ENCODE measurements at places on chromosomes 5 and 9.

DNA sequence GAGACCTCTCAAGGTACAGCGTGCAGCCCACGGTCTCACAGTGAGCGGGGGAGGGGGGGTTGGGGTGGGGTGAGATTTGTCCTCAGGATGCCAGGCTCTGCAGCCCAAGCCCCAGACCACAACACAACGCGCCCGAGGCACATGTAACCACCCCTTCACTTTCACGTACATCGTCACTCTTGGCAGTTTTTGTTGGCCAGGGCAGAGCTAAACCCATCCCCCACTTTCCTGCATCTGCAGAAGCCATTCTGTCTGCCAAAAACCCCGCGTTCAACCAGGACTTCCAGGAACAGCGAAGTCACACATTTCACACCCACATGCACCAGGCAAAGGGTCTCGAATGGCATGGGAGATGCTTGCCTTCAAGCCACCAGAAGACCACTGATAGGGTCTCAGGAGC, 9.4 kb upstream of the SMIM23 start:
- no peak for DNase-seq
- no peak overlapping the region for H3K27ac ChIP-seq
- no peaks in the 10 kb centered on the region for H3K4me1 ChIP-seq
- H3K27me3 ChIP-seq, result no peaks in the 10 kb centered on the region

DNA sequence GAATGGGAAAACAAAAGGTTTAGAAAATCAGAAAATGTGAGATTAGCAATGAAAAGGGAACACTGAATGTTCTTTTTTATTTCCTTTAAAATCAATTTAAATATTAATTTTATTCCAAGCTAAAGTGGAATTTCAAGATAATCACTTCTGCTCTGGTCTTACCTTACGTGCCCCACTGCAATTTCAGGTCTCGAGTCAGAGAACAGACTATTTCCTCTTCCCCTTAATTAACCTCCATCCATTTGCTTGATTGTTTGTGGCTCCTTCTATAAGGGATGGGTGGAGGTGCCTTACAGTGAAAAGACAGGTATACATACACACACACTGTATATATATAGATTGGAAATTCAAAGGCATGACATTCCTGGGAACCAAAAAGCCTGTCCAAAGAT, 137.1 kb downstream of the SUSD1 start:
- H3K27ac ChIP-seq, result no peak overlapping the region
- no peaks in the 10 kb centered on the region for H3K4me1 ChIP-seq
- H3K4me3 ChIP-seq, result no peak overlapping the region
- H3K36me3 ChIP-seq, result peaks cover 3% of the 10 kb centered on the region
- H3K27me3 ChIP-seq, result no peaks in the 10 kb centered on the region

- DNase-seq, result no peak
- peaks cover 31% of the 10 kb centered on the region for H3K36me3 ChIP-seq
These were observed 13.2 kb downstream of the MRPL41 start for GRCh38 chr9:137564817-137565411.

DNA sequence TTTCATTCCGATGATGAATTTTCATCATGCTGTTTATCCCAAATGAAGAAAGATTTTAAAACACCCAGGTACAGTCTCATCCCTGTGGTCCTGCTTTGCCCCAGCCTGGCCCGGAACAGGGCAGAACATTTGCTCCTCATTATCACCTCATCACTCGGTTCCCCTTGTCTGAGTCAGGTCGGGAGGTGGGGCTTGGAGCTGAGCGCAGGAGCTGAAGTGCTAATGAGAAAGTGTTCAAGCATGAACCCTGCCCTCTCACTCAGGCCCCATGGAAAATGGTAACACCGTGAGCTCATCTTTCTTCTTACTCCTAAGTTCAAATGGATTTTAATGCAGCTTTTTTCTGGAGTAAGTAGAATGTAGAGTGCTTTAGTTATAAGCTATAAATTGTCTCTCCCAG, 466.2 kb downstream of the KDM4C start:
- no peak for DNase-seq
- H3K27me3 ChIP-seq, result peaks cover 3% of the 10 kb centered on the region
- H3K4me3 ChIP-seq, result no peak overlapping the region
- no peaks in the 10 kb centered on the region for H3K36me3 ChIP-seq

DNA sequence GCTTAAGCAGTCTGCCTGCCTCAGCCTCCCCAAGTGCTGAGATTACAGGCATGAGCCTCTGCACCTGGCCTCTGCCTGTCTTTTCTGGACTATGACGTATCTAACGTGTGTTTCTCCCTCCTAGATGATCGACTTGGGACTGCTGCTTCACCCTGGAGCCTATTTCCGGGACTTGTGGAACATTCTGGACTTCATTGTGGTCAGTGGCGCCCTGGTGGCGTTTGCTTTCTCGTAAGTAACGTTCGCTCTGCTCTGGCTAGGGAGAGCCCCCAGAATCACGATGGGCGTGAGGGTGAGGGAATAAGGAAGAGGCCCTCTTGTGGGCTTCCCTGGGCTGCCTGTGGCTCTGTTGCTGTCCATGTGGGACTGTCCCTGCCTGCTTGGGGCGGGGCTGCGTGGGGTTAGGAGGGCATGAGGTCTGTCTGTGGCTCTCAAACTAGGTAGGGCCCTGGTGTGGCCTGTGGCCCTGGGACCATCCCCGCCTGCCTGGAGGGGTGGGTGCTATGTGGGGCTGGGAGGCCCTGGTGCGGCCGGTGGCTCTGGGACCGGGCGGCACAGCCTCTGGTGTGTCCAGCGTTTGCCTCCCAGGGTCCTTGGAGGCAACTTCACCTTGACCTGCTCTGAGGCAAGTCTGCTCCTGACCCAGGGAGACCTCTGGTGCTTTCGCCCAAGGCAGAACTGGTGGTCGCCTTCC, 171.7 kb downstream of the CACNA1B start:
- no peak overlapping the region for H3K27ac ChIP-seq
- DNase-seq, result peak; percentile 60
- H3K27me3 ChIP-seq, result peaks cover 22% of the 10 kb centered on the region
- no peak overlapping the region for H3K4me3 ChIP-seq
- H3K4me1 ChIP-seq, result no peaks in the 10 kb centered on the region
- H3K36me3 ChIP-seq, result no peaks in the 10 kb centered on the region

DNA sequence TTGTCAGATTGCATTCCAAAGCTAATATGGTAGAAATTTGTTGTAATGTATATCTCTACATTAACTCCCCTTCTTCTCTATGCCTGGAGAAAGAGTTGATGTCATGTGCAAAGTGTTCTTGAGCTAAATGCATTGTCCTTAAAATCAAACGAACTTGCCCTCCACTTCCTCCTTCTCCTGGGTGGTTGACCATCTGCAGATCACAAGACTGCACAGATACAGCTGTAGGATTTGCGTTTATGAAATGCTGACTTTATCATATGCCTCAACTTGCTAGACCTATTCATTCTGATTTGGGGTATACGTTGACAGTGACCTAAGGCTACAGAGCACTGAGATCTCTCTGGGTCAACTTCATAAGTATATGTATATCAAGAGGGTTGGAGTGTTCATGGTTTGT, 8.3 kb downstream of the TRIM32 start:
- no peaks in the 10 kb centered on the region for H3K27me3 ChIP-seq
- H3K4me3 ChIP-seq, result no peak overlapping the region
- H3K27ac ChIP-seq, result no peak overlapping the region

DNA sequence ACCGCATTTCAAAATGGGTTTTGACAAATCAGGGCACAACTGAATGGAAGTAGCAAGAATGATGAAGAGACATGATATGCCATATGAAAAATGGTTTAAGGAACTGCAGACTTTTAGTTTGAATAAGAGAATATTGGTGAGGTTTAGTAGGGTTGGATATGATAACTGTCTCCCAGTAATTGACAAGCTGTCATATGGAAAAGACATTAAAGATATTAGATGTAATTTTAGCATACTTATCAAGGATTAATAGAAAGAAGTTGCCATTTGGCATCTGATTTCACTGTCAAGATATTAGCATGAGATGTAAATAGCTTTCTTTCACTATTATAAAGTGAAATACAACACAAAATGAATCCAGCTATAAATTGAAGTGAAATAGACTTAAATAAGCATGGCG, 169.0 kb upstream of the MPDZ start:
- no peaks in the 10 kb centered on the region for H3K27me3 ChIP-seq
- peaks cover 41% of the 10 kb centered on the region for H3K4me1 ChIP-seq
- H3K36me3 ChIP-seq, result no peaks in the 10 kb centered on the region
- H3K27ac ChIP-seq, result no peak overlapping the region
- H3K4me3 ChIP-seq, result no peak overlapping the region

DNA sequence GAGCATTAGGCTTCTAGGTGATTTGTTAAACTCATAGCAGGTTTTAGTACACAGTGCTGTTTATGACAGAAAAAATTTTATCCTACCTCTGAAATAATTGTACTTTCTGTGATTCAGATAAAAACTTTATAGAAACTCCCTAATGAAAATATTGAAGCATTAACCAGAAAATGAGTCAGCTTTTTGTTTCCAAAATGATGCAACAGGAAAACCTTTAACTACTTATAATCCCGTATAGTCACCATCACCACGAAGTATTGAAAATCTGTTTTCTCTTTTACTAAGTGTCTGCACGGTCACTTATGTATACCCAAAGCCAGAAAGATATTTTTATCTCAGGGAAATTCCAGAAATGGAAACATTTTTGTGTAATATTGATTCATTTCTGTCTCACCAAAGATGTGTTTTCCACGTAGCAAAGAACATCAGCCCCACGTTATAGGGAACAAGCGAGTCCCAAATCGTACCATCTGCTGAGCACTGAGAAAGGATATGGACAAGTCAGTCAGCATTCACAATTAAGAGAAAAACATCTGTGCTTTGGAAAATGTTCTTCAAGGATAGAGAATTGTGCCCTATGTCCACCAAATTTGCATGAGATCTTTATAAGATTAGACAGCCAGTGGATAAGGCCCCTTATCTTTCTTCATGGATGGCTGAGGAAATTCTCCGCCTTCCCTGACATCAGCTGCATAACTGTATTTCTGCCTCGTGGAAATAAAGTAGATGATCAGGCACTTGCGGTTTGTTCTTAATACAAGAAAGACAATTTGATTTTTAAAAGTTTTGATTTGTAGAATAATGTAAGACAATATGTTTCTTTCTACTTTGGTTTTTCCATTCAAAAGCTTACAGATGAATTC, 41.9 kb downstream of the TNFAIP8 start:
- peak overlapping the region; percentile 74 for H3K27ac ChIP-seq
- H3K4me3 ChIP-seq, result no peak overlapping the region
- H3K27me3 ChIP-seq, result no peaks in the 10 kb centered on the region
- no peaks in the 10 kb centered on the region for H3K36me3 ChIP-seq

- no peaks in the 10 kb centered on the region for H3K4me1 ChIP-seq
- no peak overlapping the region for H3K4me3 ChIP-seq
- no peaks in the 10 kb centered on the region for H3K36me3 ChIP-seq
- no peak overlapping the region for H3K27ac ChIP-seq
These were observed 17.9 kb upstream of the GPX8 start for GRCh38 chr5:55141945-55142690.

DNA sequence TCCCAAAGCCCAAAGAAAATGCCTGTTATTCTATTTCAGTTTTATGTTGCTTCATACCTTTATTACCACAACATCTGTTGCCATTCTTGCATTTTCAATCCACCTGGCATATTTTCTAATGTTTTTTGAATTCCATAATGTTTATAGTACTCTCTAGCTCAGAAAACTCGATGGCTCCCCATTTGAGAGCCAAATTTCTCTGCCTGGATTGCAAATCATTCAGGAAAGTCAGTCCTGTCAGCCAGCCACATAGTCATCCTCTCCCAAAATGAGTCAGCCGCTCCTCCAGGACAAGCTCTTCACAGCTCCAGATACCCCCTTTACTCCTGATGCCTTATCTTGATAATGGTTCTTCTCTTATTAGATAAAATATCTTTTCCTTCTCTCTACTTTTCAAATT, 78.2 kb upstream of the ADCY2 start:
- H3K27me3 ChIP-seq, result no peaks in the 10 kb centered on the region
- H3K4me1 ChIP-seq, result peaks cover 2% of the 10 kb centered on the region
- H3K4me3 ChIP-seq, result no peak overlapping the region
- DNase-seq, result no peak
- H3K36me3 ChIP-seq, result no peaks in the 10 kb centered on the region
- no peak overlapping the region for H3K27ac ChIP-seq

DNA sequence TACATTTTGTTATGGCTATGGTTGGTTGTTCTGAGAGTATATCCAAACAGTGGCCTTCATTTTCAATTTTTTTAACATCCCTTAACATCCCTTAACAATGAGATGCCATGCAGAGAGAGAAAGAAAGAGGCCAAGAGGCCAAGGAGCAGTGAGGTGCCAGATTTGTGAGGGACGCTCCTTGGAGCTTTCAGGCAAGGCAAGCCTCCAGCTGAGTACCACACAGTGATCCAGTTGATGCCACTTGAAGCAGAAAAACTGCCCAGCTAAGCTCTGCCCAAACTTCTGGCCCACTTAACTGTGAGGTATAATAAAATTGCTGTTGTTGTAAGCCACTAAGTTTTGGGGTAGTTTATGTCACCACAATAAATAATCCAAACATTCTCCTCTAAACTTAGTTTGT, 22.6 kb upstream of the EMB start:
- no peaks in the 10 kb centered on the region for H3K4me1 ChIP-seq
- no peak overlapping the region for H3K27ac ChIP-seq
- DNase-seq, result no peak
- H3K27me3 ChIP-seq, result no peaks in the 10 kb centered on the region

DNA sequence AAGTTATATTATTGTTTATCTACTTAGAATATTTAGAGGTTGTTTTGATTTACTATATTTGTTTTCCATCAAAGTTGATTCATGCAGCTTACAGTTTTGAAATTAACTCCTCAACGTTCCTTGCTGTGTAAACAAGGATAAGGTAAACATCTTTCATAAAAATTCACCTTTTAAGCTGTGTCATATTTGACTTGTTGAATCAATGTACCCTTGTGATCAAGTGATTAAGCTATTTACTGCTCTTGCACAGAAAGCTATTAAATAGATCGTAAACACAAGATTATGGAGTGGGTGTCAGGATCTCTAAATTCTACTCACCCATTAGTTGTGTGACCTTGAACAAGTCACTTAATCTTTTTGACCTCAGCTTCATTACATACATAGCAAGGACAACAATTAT, 2054.0 kb upstream of the NUDT12 start:
- no peak overlapping the region for H3K27ac ChIP-seq
- no peak for DNase-seq
- H3K4me1 ChIP-seq, result no peaks in the 10 kb centered on the region
- H3K27me3 ChIP-seq, result no peaks in the 10 kb centered on the region
- H3K36me3 ChIP-seq, result no peaks in the 10 kb centered on the region

GRCh38 chr5:8730194-8730593, 815.7 kb downstream of the SEMA5A start:
- H3K4me3 ChIP-seq, result no peak overlapping the region

DNA sequence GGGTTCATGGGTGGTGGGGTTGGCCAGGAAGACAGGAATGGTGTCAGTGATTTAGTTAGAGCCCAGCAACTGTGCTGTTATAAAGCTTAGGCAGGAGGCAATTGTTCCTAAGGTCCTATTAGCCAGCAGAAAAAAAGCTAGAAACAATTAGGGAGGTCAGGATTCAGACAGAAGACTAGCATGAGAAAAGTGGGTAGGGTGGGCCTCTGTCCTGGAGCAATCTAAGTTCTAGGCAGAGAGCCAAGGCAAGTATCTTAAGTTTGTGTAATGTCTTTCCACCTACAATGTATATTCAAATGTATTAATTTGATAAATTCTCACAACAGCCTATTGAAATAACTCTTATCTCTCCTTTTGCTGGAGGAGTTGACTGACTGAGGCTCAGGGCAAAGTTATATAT, 6.1 kb upstream of the ZFAND5 start:
- H3K4me3 ChIP-seq, result no peak overlapping the region
- peaks cover 6% of the 10 kb centered on the region for H3K4me1 ChIP-seq
- no peak overlapping the region for H3K27ac ChIP-seq
- no peaks in the 10 kb centered on the region for H3K27me3 ChIP-seq

GRCh38 chr5:152332716-152333460, 72.2 kb downstream of the NMUR2 start:
- H3K4me1 ChIP-seq, result no peaks in the 10 kb centered on the region
- H3K27me3 ChIP-seq, result no peaks in the 10 kb centered on the region
- H3K4me3 ChIP-seq, result no peak overlapping the region
- DNase-seq, result no peak
- no peaks in the 10 kb centered on the region for H3K36me3 ChIP-seq

All from suprapubic skin (tissue), 4 donors.